Fibroblast of the aortic adventitia (primary cell): ENCODE measurements at places on chromosomes 1 and 21. TPM values are rescaled to one million over a fixed set of nuclear protein-coding genes. Genes with fewer than 3 reads are reported as not detected.

DNA sequence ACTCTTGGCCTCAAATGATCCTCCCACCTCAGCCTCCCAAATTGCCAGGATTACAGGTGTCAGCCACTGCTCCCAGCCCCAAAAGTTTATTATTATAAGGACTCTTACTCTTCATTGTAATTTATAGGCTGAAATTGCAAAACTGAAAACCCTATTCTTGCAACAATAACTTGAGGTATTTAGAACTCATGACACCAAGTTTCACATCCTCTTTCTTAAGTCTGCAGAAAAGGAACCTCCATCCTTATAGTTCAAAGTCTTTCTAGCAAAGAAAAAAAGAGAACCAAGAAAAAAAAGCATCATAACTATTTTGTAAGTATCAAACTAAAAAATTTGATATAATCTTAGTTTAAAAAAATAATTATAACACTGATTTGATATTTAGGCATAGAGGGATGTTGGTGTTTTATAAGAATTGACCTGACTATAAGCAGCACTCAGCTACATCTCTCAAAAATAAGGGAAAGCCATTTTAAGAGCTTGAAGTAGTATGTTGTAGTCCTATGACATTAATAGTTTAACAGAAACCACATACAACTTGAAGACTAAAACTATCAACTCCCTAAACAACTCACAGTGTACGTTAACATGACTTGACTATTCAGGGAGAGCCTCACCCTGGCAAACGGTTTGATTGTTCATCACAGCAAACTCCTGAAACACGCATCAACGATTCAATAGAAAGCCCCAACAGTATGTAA lies 122.4 kb downstream of the AKT3 start:
- no peak for DNase-seq

DNA sequence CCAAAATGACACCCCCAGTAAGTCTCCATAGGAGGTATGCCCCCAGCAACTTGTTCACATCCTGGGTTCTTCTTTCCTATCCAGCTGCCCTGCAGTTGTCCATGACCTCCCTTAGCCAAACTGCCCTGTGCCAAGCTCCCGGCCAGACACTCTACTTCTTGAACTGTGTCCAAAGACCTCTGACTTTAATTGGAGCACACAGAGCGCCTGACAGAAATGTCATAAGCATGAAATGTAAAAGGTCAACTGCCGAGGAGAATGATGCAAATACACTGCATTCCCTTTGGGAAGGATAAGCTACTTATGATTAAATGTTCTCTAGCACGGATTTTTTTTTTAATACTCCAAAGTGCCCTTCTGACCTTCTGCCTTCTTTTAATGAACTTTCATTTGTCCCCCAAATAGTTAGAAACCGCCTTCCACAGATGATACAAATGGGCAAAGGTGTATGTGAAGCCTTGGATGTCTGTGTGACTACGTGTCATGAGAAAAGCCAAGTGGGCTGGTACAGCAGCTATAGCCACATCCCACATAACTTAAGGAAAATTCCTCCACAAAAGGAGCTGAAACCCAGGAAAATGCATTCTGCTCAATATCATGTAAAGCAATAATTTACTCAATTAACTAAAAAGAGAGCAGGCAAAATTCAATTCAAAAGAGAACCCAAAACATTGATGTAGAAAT lies 26.8 kb downstream of the PALMD start:
- DNase-seq, result no peak

DNA sequence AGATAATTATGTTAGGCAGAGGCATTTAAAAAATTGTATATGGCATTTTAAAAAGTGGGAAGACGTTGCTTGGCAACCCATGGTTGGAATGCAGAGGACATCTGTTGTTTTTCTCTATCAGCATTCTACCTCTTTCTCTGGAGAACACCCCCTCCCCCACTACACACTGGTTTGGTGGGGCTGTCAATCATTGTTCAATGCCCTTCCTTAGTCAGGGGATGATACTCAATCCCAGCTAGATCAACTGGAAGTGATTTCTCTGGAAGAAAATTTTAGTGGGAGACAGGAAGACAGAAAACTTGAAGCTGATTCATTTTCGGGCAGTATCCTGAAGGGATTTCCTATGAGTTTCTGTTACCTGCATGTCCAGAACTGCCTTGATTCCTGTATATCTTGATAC lies 35.7 kb upstream of the CAP1 start:
- DNase-seq, result no peak

DNA sequence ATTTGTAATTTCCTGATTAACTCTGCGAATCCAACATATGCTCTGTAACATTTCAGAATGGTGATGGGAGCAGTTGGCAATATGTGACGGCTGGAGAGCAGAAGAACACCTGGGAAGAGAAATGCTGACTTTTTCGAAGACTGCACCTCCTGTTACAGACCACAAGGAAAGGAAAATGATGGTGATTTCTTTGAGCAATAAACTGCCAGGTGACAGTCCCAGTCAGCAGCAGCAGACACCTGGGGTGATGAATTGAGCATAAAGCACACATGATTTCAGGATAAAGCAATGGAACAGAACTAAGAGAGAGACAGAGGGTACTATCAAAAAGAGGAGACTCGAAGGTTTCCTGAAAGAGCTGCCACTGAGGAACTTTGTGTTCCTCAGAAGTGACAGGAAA lies 528.6 kb downstream of the NEGR1 start:
- DNase-seq, result no peak

DNA sequence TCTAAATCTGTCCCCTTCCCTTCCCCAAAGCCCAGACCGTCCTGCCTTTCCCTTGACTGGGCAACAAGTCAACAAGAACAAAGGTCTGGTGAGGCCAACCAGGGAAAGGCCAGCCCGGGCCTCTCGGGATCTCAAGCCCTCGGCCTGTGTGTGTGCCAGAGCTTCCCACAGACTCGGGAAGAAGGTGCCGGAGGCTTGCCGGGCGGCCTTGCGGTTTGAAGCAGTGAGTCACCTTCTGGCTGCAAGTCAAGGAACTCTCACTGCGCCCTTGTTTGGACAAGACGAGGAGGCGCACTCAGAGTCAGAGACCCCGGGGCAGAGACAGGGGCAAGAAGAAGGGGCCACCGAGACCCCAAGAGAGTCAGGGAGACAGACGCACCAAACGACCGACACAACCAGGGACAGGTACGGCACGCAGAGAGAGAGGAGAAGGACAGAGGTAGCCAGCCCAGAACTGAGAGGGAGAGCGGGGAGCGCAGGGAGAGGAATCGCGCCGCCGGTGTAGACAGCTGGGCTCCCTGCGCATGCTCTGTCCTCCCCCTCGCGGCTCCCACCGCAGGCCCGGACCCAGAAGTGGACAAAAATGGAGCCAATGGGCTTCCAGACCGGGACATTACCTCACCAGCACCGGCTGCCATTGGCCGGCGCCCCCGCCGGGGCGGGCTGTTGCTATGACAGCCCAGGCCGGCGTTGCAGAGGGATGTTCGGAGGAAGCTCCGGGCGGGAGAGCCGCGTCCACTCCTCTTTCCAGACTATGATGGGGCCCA lies 66.6 kb upstream of the LAPTM5 start:
- peak; percentile 100 for DNase-seq

- DNase-seq, result peak; percentile 6
These were observed 47.2 kb downstream of the VPS26C start for GRCh38 chr21:37219761-37220432.

DNA sequence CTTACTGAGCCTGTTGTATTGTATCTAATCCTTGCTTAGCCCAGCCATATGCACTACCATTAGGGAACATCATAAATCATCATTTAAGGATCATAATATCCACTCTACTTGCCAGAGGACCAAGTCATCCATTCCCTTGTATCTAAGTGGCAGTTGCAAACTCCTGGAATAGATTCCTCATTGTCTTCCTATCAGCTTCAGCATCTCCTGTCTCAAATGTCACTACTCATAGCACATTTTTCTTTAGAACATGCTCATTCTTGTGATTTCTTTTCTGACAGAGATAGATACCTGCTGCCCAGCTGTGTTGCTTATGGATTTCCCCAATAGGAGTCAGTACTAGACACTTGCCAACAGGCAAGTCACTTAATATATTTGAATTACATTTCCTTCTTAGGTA lies 84.3 kb downstream of the OLFML3 start:
- DNase-seq, result no peak

GRCh38 chr1:2406451-2407041 lies 5.8 kb downstream of the PEX10 start:
- no peak for DNase-seq

DNA sequence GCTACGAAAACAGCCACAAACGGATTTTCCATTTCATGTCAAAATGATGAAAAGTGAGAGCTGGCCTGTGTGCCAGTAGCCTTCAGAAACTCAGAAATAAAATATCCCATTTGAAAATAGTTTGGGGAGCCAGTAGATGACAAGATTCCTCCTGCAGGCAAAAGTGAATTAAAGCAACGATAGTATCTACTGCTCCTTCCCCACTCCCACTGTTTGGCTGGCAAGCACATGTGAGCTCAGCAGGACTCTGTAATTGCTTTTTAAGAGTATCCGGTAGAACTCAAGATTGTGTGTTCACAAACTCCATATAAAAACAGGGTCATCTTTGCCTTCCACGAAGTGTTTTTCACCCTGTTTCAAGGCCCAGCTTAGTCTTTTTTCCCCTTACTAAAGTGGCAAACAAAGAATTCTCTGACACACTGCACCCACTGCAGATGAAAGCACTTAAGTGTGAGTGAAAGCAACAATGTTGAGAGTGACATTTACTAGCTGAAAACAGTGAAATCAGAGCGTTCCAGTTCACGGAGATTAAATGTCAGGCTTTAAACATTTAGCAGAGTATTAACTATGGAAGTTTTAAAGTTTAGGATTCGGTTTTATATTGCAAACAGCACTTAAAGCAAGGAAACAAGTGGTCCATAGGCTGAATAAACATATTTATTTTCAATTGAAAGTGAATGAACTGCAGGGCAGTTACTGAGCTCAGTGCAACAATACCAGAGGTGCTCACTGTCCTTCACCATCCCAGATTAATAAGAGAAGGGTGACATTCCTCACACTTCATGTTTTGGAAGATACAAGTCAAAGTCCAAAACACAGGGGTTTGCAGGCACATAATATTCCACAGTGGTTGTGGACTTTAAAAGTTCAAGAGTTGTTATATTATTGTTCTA lies 70.0 kb downstream of the ALG14 start:
- DNase-seq, result no peak

GRCh38 chr21:27566521-27566920 lies 599.6 kb upstream of the ADAMTS5 start:
- DNase-seq, result no peak

DNA sequence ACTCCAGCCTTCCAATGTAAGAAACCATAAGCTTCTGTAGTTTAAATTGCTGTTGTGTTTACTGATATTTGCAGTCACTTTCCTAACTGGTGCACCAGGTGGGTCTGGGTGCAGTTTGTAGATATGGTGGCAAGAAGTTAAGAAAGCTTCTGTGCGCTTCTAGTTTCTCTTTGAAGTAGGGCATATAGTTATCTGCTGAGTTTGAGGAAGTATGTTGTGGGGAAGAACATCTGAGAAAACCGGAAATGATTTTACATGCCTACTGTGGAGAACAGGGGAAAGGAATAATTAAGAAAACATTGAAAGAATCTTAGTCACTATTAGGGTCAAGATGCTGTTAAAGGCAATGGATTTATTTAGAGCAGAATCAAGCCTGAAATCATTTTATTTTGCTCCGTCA lies 14.9 kb upstream of the SLC44A5 start:
- DNase-seq, result no peak

DNA sequence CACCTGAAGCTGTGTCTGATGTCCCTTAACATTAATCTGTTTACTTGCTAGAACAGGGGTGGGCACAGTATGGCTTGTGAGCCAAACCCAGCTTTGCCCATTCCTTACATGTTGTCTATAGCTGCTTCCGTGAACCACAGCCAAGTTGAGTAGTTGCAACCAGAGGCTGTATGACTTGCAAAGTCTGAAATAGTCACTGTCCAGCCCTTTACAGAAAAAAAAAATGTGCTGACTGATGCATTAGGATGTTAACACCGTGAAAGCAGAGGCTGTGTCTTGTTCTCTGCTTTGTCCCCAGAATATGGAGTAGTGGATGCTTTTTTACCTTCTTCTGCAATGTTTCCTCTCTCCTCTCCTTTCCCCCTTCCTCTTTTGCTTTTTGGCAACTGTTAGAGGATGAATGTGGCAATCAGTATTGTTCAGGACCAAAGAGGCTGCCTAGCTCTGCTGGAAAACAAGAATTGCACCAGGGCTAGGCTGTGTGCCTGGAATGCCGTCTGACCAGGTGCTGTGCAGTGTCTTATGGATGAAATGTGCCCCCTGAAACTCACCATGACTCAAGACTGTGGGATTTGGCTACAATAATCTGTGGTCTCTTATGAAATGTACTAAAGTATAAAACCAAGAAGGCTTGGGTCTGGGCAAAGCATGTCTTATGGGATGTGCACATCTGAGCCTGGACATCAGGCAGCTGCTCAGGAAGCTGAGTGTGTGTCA lies 79.6 kb upstream of the GCLM start:
- DNase-seq, result peak; percentile 97

- DNase-seq, result no peak
These were observed 22.0 kb downstream of the LGR6 start for GRCh38 chr1:202215472-202216130.

DNA sequence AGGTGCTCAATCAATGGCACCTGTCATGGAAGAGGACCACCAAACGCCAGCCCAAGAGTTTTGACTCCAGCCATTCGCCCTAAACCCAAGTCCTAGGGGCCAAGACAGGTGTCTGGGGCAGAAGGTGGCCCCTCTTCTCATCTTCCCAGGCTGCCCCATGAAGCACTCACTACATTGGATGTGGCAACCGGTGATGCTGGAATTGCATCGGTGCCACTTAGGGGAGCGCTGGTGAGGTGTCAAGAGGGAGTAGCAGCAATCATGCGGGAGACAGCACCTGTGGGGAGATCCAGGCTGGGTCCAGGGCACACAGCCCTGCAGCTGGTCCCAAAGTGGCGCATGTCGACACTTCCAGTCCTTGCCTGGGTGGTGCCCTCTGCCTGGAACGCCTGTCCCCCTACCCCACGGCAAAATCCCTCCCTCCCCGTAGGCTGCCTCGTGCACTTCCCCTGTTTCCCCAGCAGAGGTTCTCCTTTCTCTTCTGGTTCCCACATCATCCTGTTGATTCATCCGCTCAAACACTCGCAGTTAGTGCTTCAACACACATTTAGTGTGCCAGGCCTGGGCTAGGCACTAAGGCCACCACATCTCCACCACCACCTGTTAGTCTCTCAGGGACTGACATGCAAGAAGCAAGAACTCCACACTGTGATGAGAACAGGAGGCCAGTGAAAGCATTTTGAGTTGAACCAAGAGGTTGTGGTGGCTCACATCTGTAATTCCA lies 18.5 kb downstream of the PLA2G2D start:
- DNase-seq, result peak; percentile 75

- DNase-seq, result no peak
These were observed 31.8 kb downstream of the SPATA21 start for GRCh38 chr1:16405441-16405840.

- no peak for DNase-seq
These were observed 22.2 kb downstream of the PADI3 start for GRCh38 chr1:17270891-17271765.

The MRPL39 gene
- 7.6 and 36.1 TPM in 2 replicates for total RNA-seq

The CD1E gene
- total RNA-seq, result not detected in 2 replicates

The SEMA6C gene
- total RNA-seq, result 1.6 and 2.9 TPM in 2 replicates

The RNF186 gene
- total RNA-seq, result not detected in 2 replicates

The CTPS1 gene
- 10.7 and 22.9 TPM in 2 replicates for total RNA-seq

The ITLN2 gene
- 3.8 TPM in 1 of 2 replicates, not detected in the other for total RNA-seq
